ENCODE measurements at places on chromosomes 6 and 20. TPM values are rescaled to one million over a fixed set of nuclear protein-coding genes. Genes with fewer than 3 reads are reported as not detected.

The CLPSL1 gene
- polyA plus RNA-seq = not detected

The BPIFA2 gene
- not detected for polyA plus RNA-seq

- no peak overlapping the region for H3K4me3 ChIP-seq
- DNase-seq = no peak
- no peaks in the 10 kb centered on the region for H3K36me3 ChIP-seq
- no peaks in the 10 kb centered on the region for H3K27me3 ChIP-seq
Observed at GRCh38 chr6:44679438-44680201, 292.1 kb downstream of the CDC5L start.

DNA sequence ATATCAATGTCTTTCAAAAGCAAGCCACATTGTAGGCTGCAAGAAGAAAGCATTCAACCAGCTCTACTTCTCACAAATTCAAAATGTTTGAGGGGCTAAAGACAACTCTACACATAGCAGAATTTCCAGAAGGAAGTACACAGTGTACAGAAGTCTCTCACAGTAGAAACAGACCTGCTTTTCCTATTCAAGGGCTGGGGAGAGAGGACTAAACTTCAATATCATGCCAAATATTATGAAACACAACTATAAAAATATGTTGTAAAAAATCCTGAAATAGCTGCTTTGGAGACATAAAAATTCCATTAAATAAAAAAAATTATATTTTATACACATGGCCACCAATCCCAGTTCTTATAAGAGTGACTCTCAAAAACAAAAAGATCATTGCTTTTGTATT is 70.8 kb upstream of the IPCEF1 start:
- no peak for DNase-seq
- H3K4me3 ChIP-seq = no peak overlapping the region
- peaks cover 39% of the 10 kb centered on the region for H3K36me3 ChIP-seq
- H3K4me1 ChIP-seq = no peaks in the 10 kb centered on the region

The TFAP2D gene
- not detected for polyA plus RNA-seq

The DSN1 gene
- polyA plus RNA-seq = 11.8 TPM

- no peak overlapping the region for H3K4me3 ChIP-seq
- H3K4me1 ChIP-seq = no peaks in the 10 kb centered on the region
- H3K36me3 ChIP-seq = no peaks in the 10 kb centered on the region
- no peaks in the 10 kb centered on the region for H3K27me3 ChIP-seq
Observed at GRCh38 chr20:10542442-10542841, 107.3 kb downstream of the SLX4IP start.

DNA sequence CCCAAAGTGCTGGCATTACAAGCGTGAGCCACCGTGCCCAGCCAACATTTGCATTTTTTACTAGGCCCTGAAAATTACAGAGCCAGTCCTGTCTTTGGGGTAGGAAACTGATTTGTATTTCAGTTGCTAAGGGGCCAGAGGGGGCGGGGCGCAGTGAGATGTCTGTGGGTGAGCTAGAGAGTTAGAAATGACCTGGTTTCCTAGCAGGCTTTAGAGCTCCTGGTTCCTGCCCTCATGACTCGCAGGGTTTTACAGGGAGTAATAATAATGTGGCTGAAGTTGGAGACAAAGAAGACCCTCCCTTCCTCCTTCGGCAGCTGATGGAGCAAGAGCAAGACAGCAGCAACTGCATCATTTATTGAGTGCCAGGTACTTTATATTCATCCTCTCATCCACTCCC is 131.5 kb downstream of the TFAP2C start:
- no peaks in the 10 kb centered on the region for H3K36me3 ChIP-seq
- H3K27ac ChIP-seq = no peak overlapping the region
- DNase-seq = no peak

GRCh38 chr6:111759331-111759835 is 113.9 kb downstream of the FYN start:
- H3K36me3 ChIP-seq = no peaks in the 10 kb centered on the region
- H3K4me3 ChIP-seq = peak overlapping the region; percentile 25
- peaks cover 53% of the 10 kb centered on the region for H3K4me1 ChIP-seq
- no peaks in the 10 kb centered on the region for H3K27me3 ChIP-seq
- peak; percentile 28 for DNase-seq
- peak overlapping the region; percentile 87 for H3K27ac ChIP-seq

DNA sequence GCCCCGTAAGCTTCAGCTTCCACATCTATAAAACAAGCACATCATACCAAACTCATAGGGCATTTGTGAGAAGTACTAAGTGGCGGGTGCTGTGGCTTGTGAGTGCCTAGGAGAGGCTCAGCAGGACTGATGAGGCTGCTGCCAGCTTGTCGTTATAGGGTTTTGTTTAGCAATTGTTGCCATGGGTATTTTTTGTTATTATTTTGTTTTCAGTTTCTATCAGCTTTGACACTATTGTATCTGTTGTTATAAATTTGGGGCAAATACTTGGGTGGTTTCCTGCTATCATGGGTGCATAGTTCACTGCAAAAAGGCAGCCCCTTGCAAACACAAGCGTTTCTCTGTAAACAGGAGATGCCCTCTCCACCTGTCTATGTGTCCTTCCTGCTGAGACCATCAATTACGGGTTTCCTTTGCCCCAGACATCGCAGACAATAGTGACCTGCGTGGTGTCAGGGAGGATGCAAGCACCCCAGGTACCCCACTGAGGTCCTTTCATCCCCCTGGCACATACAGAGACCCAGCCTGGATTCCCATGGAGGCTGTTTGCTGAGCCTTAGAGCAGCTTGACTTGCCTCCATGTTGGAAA is 3.1 kb upstream of the CCDC167 start:
- H3K27ac ChIP-seq = no peak overlapping the region
- no peak overlapping the region for H3K4me3 ChIP-seq
- peaks cover 18% of the 10 kb centered on the region for H3K4me1 ChIP-seq
- DNase-seq = no peak

The SMOC2 gene
- polyA plus RNA-seq = 97.2 TPM

DNA sequence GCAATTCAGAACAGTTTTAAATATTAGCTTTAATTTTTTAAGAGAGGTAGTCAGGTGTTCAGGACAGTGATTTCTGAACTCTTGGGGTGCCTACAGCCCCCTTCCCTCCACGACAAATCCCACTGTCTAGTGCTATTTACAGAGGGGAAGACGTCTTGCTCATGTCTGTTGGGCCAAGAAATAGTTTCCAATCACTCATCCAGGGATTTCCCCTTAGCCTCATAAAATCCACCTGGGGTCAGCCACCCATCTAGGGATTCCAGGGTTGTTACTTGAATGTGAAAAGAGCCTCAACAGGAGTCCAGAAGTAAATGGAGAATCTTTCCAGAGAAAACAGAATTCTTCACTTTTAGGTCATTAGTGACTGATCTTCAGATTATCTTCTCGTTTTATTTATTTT is 37.0 kb downstream of the BICRAL start:
- DNase-seq = no peak
- no peak overlapping the region for H3K4me3 ChIP-seq
- H3K4me1 ChIP-seq = no peaks in the 10 kb centered on the region
- H3K36me3 ChIP-seq = peaks cover 10% of the 10 kb centered on the region
- H3K27me3 ChIP-seq = no peaks in the 10 kb centered on the region

The HLA-DRB1 gene
- polyA plus RNA-seq = 23.1 TPM

GRCh38 chr6:101445527-101445926 is 52.0 kb downstream of the GRIK2 start:
- no peak for DNase-seq
- H3K27ac ChIP-seq = no peak overlapping the region
- no peak overlapping the region for H3K4me3 ChIP-seq

GRCh38 chr20:57013741-57014140 is 252.7 kb downstream of the BMP7 start:
- DNase-seq = peak; percentile 36
- H3K27ac ChIP-seq = no peak overlapping the region
- no peaks in the 10 kb centered on the region for H3K4me1 ChIP-seq
- no peak overlapping the region for H3K4me3 ChIP-seq
- no peaks in the 10 kb centered on the region for H3K36me3 ChIP-seq
